ENCODE measurements at places on chromosomes 5 and 9.

GRCh38 chr5:14025569-14026286 is 81.2 kb upstream of the DNAH5 start:
- DNase-seq: no peak

DNA sequence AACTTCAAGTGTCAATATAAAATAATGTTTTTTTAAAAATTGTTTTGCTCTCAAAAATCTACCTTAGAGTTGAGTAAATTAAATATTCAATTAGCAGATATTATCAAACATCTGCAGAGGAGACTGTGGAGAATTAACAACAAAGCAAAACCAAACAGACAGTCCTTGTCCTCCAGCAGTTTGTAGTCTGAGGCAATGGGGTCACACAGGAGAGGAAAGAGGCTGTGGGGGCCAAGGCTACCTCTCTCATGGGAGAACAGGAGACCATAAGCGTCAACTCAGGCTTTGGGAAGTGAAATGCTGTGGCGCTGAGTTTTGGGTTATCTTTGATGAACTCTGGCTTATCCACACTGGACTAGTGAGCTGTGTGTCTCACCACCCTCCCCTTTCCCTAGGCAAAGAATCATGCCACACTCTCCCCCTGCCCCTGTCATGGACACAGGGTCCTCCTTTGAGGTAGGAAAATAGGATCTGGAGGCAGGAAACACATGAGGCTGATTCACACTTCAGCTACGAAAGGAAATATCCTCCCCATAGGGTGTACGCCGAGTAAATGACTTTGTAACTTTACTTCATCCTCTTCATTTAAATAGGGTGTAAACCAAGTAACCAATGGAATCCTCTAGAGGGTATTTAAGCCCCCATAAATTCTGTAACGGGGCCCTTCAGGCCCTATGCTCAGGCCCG is 152.7 kb downstream of the FSTL4 start:
- no peak for DNase-seq

- DNase-seq: no peak
Measured at GRCh38 chr9:108103046-108103693, 613.6 kb upstream of the KLF4 start.

DNA sequence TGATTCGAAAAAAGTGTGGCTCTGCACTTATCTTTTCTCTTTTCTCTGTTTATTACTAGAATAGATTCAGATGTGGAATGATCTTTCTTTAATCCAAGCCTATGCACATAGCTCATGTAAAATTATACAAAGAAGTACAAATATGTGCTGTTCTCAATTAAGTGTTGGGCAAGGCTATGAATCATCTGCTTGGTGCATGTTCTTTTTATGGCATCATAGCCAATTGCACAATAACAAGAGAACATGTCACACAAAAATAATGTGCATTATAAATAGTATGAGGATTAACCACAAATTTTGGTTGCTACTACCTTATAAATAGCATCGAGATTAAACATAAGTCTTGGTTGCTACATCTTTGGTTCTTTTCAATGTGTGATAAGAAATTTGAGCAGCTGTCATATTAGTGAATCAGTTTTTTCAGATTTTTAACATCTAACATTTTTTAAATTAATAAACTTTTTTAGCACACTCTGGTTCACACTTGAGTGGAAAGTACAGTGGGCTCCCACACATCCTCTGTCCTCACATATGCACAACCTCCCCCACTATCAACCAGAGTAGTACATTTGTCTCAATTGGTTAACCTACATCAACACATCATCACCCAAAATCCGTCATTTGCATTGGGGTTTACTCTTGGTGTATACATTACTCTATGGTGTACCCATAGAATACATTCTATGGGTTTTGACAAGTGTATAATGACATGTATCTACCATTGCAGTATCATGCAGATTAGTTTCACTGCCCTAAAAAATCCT is 6.8 kb upstream of the RECK start:
- no peak for DNase-seq

- DNase-seq: no peak
Measured at GRCh38 chr5:158648631-158649030, 451.1 kb downstream of the EBF1 start.

GRCh38 chr9:101512116-101512515 is 21.5 kb upstream of the RNF20 start:
- DNase-seq: no peak

DNA sequence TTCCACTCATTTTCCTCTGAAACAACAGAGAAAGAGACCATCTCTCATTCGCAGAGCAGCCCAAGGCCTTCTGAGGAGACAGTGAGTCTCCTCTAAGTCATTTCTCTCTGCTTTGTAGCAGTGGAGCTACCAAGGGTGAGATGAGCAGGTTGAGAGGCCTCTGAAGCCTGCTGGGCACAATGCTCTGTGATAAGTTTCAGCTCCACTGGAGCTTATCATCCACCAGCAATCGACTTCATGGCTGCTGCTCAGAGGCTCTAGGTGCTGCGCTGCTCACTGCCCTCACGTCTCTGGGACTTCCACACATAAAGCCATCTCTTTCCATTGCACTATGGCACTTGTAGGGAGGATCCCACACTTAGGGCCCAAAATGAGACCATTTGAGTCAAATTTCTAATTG is 96.3 kb downstream of the CMYA5 start:
- no peak for DNase-seq

DNA sequence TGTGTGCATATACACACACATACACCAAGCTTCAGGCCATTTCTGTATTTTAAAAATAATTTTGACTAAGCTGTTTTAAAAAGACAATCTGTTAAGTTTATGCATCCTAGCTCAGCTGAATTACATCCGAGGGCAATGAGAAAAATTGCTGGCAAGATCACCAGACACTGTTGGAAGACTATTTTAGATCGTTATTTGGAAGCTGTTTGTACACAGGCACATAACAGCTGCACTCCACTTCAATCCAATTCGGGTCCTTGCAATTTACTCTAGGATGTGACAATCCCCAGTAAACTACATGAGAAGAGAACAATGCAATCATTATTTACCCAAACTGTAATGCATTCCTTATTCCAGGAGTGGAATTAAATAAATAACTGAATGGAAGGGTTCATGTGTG is 79.3 kb upstream of the RASA1 start:
- no peak for DNase-seq

- no peak for DNase-seq
Measured at GRCh38 chr5:122705851-122706250, 69.0 kb upstream of the SNX2 start.

DNA sequence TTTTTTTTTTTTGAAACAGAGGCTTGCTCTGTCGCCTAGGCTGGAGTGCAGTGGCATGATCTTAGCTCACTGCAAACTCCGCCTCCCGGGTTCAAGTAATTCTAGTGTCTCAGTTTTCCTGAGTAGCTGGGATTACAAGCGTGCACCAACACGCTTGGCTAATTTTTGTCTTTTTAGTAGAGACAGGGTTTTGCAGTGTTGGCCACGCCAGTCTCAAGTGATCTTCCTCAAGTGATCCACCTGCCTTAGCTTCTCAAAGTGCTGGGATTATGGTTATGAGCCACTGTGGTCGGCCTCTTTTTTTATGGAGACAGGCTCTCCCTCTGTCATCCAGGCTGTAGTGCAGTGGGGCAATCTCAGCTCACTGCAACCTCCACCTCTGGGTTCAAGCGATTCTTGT is 82.9 kb downstream of the RAB24 start:
- DNase-seq: no peak

- no peak for DNase-seq
Measured at GRCh38 chr5:91514400-91514799, 131.3 kb upstream of the ARRDC3 start.

DNA sequence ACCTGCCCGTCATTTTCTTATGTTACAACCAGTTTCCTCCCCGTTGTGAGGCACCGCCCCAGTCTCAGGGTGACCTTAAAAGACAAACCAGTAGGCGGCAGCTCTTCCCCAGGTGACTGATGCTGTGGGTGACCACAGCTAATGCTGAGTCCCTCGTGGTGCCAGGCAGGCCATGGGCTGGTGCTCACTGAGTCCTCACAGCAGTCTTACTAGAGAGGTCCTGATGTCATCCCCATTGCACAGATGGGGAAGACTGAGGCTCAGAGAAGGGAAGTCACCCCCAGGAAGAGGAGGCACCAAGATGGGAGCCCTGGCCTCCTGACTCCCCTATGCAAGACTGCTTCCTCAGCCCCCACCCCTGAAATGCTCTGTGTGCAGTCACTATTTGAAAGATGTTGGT is 978 bp downstream of the CFAP157 start:
- DNase-seq: peak; percentile 54

- no peak for DNase-seq
Measured at GRCh38 chr9:36007852-36008251, 28.9 kb upstream of the RECK start.

DNA sequence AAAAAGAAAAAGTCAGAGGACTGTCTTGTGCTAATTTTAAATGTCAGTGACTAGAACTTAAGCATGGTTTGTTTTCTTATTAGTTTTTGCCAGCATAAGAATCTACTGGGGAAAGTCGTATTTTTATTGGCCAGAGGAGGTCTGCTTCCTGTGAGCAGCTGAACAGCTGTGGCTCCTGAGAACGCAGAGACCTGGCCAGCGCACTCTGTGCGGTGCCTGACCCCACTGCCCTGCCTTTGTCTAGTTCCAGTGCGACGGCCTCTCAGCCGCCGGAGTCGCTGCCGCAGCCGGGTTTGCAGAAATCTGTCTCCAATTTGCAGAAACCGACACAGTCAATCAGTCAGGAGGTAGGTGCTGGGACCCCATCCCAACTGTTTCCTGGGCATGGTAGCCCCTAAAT is 42.5 kb downstream of the PRRC2B start:
- DNase-seq: no peak

DNA sequence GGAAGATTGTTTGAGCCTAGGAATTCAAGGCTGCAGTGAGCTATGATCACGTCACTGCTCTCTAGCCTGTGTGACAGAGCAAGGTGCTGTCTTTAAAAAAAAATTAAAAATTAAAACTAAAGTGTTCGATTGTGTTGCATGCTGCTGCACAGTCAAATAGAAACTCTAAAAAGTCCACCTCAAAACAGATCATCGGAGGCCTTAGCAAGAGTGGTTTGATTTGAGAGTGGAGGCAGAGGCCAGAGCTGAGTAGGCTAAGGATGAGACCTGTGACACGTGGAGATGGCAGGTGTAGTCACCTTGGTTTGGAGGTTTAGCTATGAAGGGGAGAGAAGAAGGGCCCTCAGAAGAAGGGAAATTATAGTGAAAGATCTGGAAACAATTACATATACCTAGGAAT is 2.8 kb upstream of the PTPDC1 start:
- DNase-seq: no peak

GRCh38 chr9:92147030-92147851 is 32.0 kb upstream of the SPTLC1 start:
- DNase-seq: peak; percentile 88

- DNase-seq: no peak
Measured at GRCh38 chr9:35687306-35687705, 2.4 kb downstream of the TPM2 start.

- DNase-seq: peak; percentile 11
Measured at GRCh38 chr5:131171276-131171810, 599 bp downstream of the LYRM7 start.

DNA sequence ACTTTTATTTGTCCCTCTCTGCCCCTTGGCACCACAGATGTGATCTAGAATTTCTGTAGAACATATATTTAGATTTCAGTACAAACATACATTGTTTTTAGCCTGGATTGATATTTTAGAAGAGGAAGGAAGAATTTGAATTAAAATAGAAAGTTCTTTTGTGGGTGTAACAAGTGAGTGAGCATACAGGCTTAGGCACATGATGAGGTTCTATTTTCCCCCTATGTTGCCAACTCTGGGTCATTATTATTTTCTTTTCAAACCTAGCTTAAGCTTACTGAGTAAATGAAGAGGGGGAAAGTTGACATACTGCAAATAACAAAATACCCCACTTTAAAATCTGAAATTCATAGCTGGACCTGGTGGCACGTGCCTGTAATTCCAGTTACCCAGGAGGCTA is 102.9 kb downstream of the GCNT1 start:
- DNase-seq: no peak

- no peak for DNase-seq
Measured at GRCh38 chr9:84270847-84271530, 69.6 kb downstream of the SLC28A3 start.

- DNase-seq: no peak
Measured at GRCh38 chr5:124825983-124826337, 79.5 kb upstream of the ZNF608 start.

- DNase-seq: no peak
Measured at GRCh38 chr9:121073038-121073437, 1.7 kb upstream of the CNTRL start.

DNA sequence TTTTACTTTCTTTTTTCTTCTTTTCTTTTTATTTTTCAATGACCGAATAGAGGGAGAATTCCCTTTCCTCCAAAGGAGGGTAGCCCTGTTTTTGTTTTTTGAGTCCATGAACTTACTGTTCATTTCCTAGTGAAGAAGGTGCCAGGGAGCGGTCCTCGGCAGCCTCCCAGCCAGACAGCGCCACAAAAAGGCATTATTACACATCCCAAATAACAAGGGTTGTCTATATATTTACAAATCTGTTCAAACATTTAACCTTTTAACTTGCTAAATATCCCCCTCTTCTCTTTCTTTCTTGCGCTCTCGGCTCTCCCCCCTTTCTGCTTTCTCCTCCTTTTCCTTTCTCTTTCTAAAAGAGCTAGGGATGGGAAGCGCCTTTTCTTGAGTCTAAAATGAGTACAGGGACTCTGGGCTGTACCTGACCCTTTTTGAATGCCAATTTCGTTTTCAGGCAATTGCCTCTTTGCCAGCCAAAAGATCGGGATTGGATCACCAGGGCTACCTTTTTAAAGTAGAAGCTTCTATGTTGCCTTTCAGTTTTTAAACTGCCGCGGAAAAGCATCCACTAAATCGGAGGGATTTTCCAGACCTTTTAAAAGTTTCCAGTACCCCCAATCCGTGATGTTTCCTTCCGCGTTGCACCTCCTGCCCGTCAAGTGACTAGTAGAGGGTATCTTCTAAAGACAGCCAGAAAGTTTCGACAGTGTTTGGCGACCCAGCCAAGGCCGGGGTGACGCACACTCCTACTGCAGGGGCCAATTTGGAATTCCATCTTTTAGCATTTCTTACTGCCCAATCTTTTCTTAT is 125.6 kb downstream of the TMEM161B start:
- DNase-seq: no peak

- no peak for DNase-seq
Measured at GRCh38 chr5:16626696-16627264, 10.0 kb upstream of the RETREG1 start.

DNA sequence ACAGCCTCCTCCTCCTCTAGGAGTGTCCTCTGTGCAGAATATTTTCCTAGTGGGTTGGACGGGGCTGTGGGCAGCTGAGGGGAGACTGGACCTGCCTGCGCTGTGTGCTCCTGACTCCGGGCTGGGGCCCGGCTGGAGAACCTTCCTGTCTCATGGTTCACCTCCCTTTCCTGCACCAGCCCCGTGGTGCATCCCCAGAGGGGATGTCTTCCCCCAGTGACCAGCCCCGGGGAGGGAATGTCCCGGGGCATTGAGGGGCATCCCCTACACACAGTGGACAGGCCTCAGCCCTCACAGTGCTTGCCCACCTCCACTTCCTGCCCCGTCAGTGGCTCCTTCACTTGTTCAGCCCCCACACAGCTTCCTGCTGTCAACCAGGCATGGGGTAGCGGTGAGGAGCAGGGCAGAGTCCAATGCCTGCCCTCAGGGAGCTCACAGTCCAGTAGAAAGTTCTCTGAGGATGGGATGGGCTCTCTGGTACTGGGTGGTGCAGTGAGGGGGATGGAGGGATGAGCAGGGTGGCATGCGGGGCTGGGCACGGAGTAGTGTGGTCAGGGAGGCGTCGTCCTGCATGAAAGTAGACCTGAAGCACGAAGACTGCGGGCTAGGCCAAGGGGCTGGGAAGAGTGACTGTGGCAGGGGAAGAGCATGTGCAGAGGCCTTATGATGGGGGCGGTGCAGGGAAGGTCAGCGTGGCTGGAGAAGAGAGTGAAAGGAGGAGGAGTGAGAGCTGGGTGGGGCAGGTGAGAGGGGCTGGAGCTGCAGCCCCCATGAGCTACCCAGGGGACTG is 52.1 kb upstream of the PITX1 start:
- DNase-seq: no peak
